ENCODE measurements at places on chromosomes 5 and 9. TPM values are rescaled to one million over a fixed set of nuclear protein-coding genes. Genes with fewer than 3 reads are reported as not detected.

UBE2QL1 gene
- total RNA-seq = under 0.01 TPM

BSPRY gene
- not detected for total RNA-seq

RANBP3L gene
- not detected for total RNA-seq

F12 gene
- total RNA-seq = 1.7 TPM

TMEM174 gene
- total RNA-seq = not detected

RXFP3 gene
- not detected for total RNA-seq

ZNF483 gene
- 1.6 TPM for total RNA-seq

GDNF gene
- not detected for total RNA-seq

TMOD1 gene
- total RNA-seq = 1.9 TPM

KIF20A gene
- total RNA-seq = 52.6 TPM

UBAP2 gene
- total RNA-seq = 14.9 TPM

CD72 gene
- not detected for total RNA-seq

PFN3 gene
- total RNA-seq = not detected

ENTPD8 gene
- total RNA-seq = not detected

PCDHA3 gene
- total RNA-seq = 0.32 TPM

NTNG2 gene
- total RNA-seq = under 0.01 TPM
